Activated T-cell treated with anti-CD3 and anti-CD28 coated beads for 4 hours (primary cell): ENCODE measurements at places on chromosomes 2 and 18.

- no peak for DNase-seq
Observed at GRCh38 chr18:36649205-36649604, 179.6 kb downstream of the TPGS2 start.

DNA sequence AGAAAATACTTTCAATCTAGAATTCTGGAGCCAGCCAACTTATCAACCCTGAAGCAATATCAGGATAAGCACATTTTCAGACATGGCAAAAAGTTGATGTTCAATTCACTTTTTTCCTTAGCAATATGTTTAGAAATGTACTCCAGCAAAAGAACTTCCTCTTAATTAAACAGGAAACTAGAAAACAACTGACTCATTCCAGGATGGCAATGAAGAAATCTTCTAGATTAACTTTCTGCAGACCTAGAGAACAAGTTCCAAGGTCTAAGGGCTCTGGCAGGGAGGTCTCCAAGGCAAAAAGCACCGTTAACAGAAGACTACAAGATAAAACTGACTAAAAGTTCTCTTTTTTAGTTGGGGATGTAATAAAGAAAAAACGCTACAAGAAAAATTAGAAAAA is 69.2 kb upstream of the VWC2L start:
- no peak for DNase-seq

GRCh38 chr18:58666176-58666575 is 5.1 kb upstream of the MALT1 start:
- DNase-seq, result no peak

- no peak for DNase-seq
Observed at GRCh38 chr2:19747310-19748072, 154.3 kb downstream of the TTC32 start.

DNA sequence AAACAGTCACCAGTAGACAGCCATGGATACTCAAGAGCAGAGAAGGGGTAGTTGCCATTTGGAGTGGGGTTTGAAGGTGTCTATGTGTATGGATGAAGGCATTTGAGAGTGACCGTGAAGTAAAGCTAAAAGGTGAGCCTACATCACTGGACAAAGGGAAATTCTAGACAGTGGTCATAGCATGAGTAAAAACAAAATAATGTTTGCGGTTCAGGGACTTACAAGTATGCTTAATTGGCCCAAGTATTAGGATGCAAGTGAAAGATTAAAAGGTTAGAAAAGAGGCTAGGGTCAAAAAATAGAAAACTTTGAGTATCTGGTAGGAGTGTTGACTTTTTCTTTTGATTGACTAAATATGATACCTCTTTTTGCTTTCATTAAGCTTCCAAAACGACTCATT is 238.1 kb upstream of the SLC8A1 start:
- DNase-seq, result no peak

DNA sequence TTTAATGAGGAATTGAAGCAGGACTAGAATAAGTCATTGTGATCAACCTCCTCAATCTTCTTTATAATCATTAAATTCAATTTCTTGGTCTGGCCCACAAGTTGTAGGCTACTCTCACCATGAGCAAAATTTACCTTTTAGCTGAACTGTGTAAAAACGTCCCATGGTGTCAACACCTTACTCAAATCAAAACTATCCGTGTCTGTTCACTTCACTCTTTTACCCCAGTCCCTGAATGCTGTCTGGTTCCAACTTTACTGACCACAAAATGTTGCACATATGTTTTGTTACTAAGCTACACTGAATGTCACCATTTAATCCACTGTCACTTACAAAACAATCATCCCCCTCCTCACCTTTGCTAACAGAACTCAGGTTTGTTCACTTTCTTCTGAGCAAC is 951.6 kb upstream of the SLC39A10 start:
- DNase-seq, result no peak

- no peak for DNase-seq
Observed at GRCh38 chr2:68282811-68283418, 30.6 kb upstream of the PPP3R1 start.
